Liver (tissue), 10 donors: ENCODE measurements at places on chromosomes 5 and 9. TPM values are rescaled to one million over a fixed set of nuclear protein-coding genes. Genes with fewer than 3 reads are reported as not detected.
A peak's percentile ranks its signal among the peaks of the same experiment; 100 is the strongest.

GRCh38 chr5:1016036-1016435, 7.4 kb downstream of the NKD2 start:
- DNase-seq = no peak

DNA sequence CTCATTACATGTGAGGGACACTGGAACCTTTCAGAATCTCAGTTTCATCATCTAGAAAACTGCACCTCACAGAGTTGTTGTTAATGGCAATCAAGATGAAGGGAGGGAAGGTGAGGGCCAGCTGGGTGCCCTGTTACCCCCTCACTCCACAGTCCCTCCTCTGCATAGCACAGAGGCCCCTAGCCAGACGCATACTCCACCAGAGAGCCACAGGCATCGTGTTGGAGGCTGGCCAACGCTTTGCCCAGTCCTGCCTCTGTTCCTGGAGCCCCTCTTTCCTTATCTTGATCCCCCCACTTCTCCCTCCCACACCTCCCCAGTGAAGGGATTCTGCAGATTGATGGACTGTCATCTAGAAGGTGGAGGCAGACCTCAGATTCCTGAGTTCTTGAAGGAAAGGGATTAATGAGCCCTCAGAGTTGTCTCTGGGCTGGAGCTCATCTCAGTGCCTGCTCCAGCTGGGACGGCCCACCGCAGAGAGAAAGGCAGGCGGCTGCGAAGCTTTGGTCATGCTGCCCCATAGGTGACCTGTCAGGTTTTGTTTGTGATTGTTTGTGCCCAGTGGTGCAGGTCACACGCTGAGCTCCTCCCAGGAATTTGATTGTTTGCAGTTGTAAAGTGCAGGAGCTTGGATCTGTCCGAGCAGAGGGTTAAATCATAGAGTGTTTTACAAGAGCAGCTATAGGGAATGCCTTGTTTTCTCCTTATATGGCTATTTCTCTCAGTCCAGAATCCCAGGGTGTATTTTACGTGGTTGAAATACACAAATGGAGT, 487.3 kb downstream of the CCDC171 start:
- no peak for DNase-seq

DNA sequence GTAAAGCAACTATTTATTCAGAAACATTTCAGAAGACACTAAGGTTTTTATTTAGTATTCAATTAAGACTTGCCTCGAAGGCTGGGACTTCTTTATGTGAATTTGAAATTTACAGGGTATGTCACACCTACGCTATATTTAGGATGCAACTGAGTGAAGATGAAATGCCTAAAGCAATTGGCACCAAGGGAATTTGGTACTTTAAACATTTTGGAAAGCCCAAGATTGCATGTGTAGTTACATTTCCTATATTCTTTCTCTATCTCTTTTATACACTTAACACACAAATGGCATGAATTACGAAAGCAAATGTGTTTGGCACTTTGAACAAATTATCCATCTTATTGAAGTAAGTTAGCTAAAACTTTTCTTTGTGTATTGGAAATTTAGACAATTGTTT, 633.3 kb downstream of the PDE4D start:
- DNase-seq = no peak

GRCh38 chr5:75614176-75614575, 2.9 kb downstream of the ANKDD1B start:
- no peak for DNase-seq

- DNase-seq = no peak
Measured at GRCh38 chr5:138601444-138601843, 26.2 kb upstream of the HSPA9 start.

GRCh38 chr5:143569213-143569701, 165.8 kb upstream of the NR3C1 start:
- no peak for DNase-seq

DNA sequence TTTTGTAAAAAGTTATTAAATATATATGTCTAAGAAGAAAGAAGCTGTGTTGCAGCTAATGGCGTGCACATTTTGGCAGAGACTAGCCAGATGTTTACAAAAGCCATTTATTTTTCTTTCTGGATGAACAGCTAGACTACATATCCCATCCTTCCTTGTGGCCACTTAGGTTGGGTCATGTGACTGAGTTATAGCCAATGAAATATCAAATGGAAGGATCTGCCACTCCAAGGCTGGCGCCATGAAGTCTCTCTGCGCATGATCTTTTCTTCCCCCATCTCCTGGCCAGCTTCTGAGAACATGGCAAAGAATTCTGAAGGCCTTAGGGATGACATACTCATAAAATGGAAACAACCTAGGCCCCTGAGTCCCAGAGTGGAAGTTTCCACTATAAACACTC, 244.2 kb upstream of the DAB2 start:
- DNase-seq = no peak

DNA sequence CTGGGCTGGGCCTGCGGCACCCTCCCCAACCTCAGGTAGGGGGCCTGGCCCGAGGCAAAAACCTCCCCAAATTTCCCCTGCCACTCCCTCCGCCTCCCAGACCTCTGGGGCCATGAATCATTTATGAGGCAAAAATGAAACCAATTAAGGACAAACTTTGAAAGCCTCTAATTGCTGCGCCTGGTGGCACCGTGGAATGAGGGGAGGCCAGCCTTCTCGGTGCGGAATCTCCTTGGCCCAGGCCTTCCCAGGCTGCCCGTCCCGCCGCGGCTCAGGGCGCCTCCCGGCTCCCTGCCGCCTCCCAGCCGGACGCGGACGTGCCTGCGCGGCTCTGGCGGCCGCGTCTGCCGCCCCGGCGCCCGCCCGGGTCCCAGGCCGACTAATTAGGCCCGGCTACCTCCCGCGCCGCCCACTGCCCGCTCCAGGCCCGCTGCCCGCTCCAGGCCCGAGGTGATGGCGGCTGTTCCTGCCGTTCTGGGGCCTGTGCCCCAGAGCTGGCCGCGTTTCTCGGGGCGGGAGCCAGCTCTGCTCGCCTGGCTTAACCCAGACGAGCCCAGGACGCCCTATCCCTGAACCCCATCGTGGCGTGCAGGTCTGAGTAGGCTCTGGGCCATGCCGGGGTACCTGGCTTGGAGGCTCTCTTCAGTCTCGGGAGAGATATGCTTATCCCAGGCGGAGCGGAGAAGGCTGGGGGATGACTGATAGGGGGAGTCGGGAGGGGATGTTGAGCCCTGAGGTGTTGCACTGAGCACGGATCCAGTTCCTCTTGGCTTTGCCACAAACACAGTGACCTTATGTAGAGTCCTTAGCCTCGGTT, 20.1 kb downstream of the CXXC5 start:
- DNase-seq = no peak

- DNase-seq = no peak
Measured at GRCh38 chr5:78808380-78808779, 159.8 kb upstream of the LHFPL2 start.

DNA sequence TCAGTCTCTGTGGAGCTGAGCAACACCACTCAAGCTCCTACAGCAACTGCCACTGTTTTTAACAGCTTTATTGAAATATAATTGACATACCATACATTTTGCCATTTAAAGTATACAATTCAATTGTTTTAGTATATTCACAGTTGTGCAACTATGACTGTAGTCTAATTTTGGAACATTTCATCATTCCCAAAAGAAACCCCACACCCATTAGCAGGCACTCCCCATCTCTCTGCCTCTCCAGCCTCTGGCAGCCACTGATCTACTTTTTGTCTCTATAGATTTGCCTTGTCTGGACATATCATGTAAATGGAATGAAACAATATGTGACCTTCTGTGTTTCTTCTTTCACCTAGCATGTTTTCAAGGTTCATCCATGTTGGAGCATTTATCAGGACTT, 43.5 kb downstream of the RUSC2 start:
- DNase-seq = no peak

DNA sequence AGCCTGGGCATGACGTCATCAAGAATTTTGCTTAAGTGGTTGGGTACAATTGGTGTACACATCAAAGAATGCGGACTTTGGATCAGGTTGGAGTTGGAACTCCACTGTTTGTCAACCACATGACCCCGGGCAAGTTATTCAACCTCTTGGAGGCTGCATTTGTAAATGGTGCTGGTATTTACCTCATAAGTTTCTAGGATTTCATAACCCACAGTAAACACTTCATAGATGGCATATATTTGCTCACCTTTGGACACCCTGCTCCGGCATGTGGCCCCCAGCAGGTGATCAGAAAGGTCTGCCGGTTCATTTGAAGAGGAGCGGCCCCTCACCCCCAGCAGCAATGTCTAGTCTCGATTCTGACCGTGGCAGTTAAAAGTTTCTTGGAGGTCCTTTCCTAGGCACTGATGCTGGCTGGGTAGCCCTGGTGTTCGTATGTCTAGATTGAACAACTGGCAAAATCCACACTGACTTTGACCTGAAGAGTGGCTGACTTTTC, 60.6 kb downstream of the IL6ST start:
- peak; percentile 50 for DNase-seq

DNA sequence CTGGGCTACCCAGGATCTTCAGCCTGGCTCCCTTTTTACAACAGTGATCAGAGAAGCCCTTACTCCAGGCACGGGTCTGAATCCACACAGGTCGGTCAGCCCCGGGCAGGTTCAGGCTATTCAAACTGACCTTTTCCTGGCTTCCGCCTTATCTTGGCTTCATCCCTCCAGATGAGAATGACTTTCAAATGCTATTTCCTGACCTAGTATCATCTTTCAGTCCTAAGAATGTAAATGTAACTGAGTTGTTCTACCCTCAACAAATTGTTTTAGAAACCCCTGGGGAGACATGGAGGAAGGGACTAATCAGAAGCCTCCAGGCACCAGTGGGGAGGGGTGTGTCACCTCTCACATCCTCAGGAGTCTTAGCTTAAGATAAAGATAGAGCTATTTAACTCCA, 213.2 kb downstream of the EPB41L4A start:
- DNase-seq = peak; percentile 58

Gene LAMC3
- 5.9 TPM for total RNA-seq
